ENCODE measurements at places on chromosomes 5 and 9.
A peak's percentile ranks its signal among the peaks of the same experiment; 100 is the strongest.

GRCh38 chr5:74865256-74865803, 857 bp downstream of the FAM169A start:
- DNase-seq = no peak

DNA sequence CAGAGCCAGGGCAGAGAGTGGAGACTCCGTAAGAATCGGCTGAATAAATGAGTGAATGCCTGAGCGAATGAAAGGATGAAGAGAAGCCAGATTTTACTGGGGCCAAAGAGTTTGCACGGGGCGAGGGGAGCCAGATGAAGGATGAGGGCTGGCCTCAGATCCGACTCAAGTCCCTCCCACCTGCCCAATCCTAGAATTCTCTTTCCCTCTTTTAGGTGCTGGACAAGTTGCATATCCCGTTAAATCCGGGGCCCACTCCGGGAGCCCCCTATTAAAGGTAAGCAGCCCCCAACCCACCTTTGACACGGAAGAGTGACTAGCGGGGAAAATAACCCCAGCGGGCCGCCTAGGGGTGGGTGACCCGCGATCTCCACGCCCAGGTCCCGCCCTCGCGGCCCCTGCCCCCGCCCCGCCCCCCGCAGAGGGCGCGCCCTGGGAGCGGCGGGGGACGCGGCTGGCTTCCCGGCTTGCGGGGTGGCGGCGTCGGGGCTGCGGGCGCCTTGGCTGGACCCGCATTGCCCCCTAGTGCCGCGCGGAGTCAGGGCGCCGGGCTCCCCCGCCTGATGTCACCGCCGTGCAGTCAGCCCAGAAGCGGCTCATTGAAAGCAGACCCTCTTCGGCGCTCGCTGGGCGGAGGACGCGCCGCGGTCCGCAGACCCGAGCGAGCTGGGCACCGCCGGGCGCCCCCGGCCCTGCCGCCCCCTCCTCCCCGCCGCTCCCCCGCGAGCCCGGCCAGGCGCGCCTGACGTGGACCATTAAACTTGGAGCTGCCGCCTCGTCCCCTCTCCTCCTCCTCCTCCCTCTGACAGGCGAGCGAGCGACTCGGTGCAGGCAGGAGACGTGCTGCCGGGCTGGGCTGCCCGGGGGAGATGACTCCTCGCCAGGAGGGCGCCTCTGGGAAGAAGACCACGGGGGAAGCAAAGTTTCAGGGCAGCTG, at the start of gene ADRA1B:
Gene ADRA1B, plus strand, starts transcription at position 579 of the 937 bp plus-strand sequence. CDS start 424 bp downstream, outside the sequence.
- peak; percentile 73 for DNase-seq

DNA sequence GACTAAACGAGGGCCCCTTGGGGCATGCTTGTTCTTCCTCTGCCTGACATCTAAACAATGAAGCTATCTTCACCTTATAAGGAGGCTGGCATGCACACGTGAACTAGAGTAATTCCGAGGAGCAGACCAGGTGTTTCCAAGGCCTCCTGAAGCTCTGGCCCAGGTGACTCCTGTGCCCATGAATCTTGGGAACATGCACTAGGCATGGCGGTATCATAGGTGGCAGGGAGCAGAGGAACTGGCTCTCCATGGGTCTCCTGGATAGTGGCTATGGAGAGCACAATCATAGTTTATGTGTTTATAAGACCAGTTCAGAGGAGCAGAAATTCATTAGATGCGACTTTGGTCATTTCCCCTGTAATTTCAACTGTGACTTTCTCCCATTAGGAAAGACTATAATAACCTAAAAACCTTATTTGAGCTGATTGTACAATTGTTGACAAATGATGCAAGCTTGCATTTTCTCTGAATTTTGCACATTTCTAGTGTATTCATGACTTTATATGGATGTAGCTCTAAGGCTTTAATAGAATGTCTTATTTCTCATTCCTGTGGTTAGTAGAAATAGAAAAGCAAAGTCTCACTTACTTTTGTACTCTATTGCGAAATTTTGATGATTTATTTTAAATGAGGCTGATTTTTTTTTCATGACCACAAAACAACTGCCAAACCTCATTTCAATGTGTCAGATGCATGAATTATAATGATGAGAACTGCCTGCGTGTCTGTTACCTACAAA, 135.3 kb upstream of the RPS23 start:
- no peak for DNase-seq

- no peak for DNase-seq
Observed at GRCh38 chr5:145978708-145979107, 42.3 kb downstream of the SH3RF2 start.

DNA sequence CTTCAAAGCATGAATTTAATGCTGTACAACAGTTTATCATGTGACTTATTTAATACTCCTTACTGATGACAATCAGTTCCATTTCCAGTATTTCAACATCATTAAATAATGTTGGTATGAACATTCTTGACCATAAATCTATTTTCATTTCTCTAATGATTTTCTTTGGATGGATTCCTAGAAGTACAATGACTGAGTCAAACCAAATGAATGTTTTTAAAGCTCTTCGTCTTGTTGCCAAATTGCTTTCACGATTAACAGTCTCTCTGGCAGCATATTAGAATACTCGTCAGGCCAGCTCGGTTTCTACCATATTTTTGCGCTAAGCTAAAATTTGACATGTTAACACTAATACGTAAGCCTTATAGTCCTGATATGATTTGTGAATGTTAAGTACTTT, 197.0 kb downstream of the TRPM3 start:
- DNase-seq = no peak

- no peak for DNase-seq
Observed at GRCh38 chr9:131222460-131222859, 53.9 kb downstream of the FAM78A start.

DNA sequence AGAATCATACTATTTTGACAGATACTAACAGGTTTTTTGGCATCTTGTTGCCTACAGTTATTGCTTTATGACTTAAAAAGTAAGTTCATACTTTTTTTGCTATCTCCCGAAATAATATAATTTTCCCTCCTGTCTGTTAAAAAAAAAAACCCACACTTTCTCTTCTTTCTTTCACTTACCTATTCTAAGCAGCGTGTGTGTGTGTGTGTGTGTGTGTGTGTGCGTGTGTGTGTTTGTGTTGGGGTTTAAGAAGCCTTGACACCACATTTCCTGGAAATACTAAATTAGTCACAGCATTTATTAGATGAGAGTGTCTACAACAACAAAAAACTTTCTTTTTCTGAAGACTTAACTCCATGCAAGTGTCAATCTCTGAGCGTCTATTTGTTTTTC, 12.4 kb downstream of the TNFAIP8 start:
- no peak for DNase-seq

- no peak for DNase-seq
Observed at GRCh38 chr5:103915081-103915480, 352.5 kb upstream of the NUDT12 start.

DNA sequence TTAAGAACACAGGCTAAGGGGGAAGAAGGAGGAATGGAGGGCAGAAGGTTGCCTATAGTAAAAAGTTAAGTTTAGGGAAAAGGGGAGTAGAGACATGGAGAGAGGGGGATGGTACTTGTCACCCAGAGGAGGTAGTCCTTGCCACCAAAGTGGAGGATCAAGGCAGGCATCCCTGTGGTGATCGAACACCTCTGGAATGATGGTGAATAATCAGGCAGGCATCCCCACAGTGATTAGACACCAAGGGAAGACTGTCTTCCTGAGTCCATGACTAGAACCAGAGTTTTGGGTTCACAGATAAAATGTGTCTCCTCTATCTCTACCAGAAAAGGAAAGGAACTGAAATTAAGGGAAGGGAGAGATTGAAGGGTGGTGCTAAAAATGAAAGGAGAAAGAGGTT, 19.2 kb upstream of the HMGCS1 start:
- no peak for DNase-seq

DNA sequence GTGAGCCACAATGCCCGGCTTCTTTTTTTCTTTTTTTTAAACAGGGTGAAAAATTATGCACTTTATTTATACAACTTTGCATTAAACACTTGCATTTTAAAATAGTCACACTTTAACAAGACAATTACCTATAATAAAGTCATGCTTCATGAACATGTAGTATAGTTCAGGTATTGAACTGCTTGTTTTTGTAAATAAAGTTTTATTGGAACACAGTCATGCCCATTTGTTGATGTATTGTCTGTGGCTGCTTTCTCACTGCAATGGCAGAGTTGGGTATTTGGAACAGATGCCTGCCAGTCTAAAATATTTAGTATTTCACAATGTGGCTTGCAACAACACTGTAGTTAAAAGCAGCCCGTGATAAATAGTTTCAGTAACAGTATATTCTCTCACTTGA, 32.8 kb upstream of the CCL21 start:
- DNase-seq = no peak

GRCh38 chr9:34454571-34455065, 3.8 kb downstream of the FAM219A start:
- DNase-seq = no peak

DNA sequence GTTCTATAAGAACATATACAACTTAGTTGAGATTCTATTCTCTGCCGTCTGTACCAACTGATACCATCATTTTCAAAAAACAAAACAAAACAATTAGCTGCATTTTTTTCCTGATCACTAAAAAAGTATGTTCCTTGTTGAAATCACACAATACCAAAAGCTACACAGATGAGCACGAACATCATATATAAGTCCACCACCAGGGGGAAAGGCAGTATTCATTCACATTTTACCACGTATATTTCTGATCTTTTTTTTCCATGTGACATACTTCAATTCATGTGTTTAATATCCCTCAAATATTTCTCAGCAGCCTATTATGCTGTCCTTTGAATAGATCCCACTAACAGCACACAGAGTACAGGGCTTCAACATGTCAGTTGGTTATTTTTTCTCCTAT, 40.6 kb downstream of the IRX2 start:
- no peak for DNase-seq

GRCh38 chr9:36729906-36730305, 157.2 kb downstream of the MELK start:
- no peak for DNase-seq

DNA sequence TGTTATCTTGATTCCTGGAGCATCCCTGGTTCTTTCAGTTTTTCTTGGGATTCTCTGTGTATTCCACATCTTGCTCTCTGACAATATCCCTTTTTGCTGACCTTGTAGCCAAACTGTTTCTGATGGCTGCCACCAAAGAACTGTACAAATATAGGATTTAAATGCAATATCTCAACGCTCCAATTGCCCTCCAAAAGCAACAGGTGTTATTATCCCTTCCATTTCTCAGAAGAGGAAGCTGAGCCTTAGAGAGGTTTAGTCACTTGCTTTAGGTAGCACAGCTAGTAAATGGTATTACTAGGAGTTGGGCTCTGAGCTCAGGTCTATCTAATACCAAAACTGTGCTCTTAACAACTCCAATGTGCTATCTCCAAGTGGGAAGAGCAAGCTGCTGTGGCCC, 24.2 kb upstream of the HAND1 start:
- DNase-seq = no peak

GRCh38 chr5:150548123-150548522, 40.2 kb downstream of the NDST1 start:
- DNase-seq = no peak

DNA sequence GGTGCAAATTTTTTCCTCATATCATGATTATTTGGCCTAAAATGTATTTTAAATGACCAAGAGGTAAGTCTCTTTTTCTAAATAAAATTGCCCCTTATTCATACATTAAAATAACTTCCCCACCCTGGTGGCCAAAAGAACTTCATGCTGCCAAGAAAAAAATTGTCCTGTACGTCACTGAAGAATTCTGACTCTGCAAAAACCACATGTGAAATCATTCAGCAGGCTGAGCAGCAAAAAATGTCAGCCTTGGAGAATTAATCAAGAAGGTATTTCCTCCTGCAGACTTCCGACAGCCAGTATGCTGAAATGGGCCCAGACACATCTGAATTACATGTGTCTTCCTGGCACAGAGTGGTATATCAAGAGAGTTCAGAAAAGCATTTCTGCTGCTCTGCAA, 94.6 kb upstream of the HMHB1 start:
- DNase-seq = no peak

DNA sequence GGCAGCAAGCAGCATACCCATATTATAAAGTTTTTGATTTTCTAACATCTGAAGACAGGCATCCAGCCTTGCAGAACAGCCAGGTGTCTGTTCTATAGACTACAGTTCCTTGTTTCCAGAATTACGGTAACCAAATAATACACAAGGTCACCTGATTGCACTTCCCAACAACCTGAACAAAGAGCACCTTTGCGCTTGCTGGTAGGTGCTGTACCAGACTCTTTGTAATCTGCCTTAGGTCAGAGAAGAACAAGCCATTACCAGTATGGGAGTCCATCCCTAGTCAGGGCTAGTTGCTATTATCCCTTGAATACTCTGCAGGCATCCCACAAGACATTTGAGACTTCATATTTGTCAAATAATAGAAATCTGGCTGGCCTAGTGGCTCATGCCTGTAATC, 256.2 kb downstream of the ARRDC3 start:
- DNase-seq = no peak

DNA sequence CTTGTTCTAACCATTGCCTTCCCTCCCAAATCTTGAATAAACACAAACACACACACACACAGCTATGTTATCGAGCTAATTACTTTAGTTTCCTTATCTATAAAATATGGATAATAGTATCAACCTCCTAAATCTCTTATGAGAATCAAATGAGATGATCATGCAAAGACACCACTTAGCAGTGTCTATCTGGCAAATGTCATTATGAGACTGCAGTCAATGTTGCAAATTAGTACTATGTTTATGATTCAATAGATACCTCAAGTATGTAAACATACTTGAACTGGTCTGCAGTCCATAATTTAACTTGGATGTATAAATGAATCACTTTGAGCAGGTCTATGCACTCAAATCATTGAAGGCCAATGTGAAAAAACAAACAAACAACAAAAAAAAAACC, 22.2 kb upstream of the ERAP2 start:
- no peak for DNase-seq

DNA sequence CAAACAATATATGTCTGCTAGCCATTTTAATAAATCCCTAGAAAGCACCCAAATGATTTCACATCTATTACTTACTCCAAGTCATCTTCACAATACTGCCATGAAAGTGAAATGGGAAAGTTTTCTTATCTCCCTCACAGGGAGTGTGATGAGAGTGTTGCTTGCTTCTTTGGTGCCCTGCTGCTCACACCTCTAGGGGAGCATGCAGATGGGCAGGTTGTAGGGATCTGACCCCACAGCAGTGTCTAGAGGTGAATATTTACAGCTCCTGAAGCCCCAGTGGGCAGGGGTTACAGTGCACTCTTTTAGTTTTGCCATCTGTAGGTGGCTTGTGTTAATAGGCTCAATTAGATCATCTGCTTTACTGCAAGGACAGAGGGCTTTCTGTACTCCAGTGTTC, 173.2 kb downstream of the GABRG2 start:
- DNase-seq = no peak

- no peak for DNase-seq
Observed at GRCh38 chr9:68771376-68771775, 66.3 kb downstream of the PIP5K1B start.

- no peak for DNase-seq
Observed at GRCh38 chr5:161412792-161413191, 133.7 kb downstream of the GABRB2 start.

- no peak for DNase-seq
Observed at GRCh38 chr5:124287813-124288212, 458.6 kb downstream of the ZNF608 start.

DNA sequence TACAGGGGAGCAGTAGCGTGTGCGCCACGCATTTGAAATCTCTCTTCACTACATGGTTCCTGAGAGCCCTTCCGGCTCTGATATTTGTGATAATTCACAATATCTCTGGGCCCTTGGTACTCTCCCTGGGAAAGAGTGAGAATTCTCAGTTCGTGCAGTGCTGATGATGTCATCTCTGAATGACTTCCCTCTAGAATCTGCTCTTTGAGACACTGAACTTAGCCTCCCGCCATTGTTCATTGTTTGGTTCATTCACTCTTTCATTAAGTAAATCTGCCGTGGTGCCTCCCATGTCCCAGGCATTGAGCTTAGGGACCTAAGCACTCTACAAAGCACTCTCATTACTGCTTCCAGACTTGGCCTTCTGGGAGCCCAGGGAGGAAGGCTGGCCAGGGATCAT, 94.0 kb downstream of the PPARGC1B start:
- DNase-seq = no peak
